ENCODE measurements at places on chromosomes 7 and 10.

DNA sequence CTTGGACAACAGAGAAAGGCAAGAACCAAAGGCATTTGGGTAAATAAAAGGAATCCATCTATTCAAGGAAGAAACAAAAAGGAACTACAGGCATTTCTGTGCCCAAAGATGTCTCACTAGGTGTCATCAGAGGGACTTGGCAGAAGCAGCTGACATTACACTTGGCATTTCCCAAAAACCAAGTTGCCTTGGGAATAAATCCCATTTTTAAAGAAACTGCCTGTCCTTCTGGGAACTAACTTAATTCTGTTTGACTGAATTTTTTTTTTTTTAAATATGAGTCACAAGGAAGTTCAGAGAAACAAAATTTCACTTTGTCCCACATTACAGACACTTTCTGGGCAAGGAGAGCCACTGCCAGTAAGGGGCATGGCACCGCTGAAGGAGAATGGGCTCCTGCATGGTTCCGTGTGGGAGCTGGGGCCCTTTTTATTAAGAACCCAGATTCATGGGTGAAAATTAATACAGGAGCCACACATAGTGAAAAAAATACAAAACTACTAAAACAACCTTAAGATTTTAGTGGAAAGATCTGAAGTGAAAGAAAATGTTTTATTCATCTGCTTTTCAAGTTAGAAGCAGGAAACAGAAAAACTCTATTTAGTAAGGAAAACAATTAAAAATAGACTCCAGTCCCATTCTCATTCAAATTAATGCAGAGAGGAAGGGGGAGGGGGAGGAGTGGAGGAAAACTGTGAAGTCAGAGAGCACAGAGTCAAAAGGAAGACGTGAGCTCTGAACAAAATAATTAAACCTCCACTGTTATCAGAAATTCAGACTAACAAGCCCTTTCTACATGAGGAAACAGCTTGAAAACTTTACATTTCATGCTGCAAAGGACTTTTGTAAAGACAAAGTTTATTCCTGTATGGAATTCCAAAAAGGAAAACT, 118.4 kb upstream of the PDLIM1 start:
- DNase-seq = no peak

DNA sequence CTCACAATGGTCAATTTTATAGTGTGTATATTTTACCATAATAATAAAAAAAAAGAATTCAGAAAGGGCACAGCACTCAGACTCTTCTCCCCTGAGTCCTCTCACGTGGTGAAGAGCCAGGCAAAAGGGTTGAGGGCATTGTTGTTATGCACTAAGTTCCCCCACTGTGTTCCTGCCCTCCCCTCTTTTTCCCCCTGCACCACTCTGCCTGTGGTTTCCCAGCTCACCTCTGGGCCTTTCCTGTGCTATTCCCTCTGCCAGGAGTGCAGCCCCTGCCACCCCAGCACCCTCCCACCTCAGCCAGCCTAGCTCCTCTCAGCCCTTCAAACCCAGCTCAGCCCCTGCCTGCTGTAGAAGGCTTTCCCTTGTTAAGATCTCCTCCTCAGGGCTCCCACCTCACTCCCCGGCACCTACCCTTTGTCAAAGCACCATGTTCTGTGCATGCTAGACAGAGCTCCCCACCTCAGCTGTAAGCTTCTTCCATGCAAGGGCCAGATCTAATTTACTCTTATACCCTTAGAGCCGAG, 108.5 kb downstream of the KCNMA1 start:
- no peak for DNase-seq

GRCh38 chr7:17301471-17302456, 3.3 kb downstream of the AHR start:
- peak; percentile 57 for DNase-seq

DNA sequence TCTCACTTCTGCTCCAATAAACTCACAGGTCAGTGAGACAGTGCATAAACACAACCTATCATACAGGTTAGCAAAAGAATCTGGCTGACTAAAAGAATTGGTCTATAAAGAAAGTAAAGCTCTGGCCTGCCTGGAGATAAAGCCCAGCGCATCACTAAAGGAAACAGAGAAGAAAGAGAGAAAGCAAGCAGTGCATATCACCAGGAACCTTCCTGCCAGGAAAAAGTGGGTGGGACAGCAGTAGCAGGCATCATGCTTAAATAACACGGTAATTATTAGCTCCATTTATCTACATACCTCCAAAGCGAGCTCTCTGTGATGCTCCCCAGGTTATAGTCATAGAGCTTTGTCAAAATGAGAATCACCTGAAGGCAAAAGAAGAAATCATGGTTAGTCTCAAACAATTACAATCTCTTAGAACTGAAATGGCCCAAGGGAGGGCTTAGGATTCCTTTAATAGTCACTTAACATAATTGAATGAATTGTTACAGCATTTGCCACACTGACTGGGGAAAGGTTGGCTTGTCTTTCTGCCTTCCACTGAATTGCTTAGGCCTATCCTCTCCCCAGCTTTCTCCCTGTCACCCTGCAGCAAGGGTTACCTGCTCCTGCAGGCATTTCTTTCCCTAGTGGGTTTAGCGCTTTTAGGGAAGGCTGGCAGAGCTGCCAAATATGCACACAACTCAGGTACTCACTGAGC, 208.1 kb downstream of the SORCS1 start:
- no peak for DNase-seq

- DNase-seq = peak; percentile 21
Observed at GRCh38 chr7:93957767-93958166, 36.2 kb downstream of the GNG11 start.

- DNase-seq = no peak
Observed at GRCh38 chr10:94049911-94050310, 56.2 kb downstream of the PLCE1 start.

DNA sequence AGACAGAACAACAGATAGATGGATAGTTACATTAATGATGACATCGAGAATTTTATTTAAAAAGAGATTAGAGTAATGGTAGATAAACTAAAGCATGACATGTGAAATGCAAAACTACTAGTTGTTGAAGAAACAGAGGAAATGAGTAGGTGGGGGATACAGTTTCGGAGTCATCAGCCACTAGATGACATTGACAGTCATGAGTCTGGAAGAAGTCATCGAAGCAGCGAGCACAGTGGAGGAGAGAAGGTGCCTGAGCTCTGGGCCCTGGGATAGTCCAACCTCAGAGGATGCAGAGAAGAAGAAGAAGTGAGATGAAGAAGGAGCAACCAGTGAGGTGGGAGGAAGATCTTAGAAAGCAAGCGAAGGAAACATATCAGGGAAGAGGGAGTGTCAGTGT, 20.2 kb upstream of the SEC61A2 start:
- DNase-seq = no peak

DNA sequence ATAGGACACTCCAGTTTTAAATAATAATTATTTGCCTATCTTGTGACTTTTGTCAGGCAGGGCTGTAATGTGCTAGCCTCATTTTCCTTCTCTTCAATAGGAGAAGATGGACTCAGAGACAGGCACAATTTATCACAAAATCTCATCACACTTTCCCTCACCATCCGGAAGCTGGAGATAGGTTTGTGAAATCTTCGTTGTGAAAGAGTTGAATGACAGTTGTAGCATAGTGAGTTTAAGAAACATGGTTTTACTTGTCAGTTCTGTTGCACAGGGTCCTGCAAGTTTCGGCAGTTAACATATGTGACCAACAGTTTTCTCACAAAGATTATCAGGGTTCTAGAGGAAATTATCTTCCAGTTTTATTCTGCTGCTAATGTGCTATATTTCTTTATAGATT, 37.7 kb upstream of the MAP3K8 start:
- no peak for DNase-seq

DNA sequence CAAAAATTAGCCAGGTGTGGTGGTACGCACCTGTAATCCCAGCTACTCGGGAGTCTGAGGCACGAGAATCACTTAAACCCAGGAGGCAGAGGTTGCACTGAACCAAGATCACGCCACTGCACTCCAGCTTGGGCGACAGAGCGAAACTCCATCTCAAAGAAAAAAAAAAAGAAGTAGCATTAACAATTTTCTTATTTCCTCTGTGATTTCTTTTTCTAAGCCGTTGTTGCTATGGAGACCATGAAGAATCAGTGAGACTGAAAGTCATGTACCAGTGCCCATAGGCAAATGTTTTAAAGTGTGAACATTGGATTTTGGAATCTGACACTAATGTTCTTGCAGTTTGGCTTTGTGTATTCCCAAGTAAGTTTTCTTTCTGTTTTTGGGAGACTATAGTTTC, 18.4 kb upstream of the MAP3K8 start:
- peak; percentile 52 for DNase-seq

GRCh38 chr7:47304727-47305719, 276.9 kb downstream of the TNS3 start:
- DNase-seq = no peak

DNA sequence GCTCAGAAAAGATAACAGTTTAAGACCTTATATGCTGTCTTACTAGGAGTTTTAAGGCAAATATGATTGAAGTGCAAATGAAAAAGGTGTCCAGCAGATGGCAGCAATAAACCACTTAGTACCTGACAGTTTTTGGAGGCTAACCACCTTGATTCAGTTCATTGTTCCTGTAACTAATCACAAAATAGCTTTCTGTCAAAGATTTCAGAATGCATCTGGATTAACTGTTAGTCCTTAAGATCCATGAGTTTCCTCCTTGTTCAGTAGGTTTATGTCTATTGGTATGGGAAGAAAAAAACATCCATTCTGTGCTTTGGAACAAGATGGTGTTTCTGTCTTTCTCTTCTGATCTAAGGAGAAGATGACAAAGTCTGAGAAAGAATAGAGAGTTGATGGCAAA, 46.6 kb downstream of the CCSER2 start:
- DNase-seq = peak; percentile 69

GRCh38 chr7:20647908-20648776, 32.7 kb downstream of the ABCB5 start:
- DNase-seq = peak; percentile 49

DNA sequence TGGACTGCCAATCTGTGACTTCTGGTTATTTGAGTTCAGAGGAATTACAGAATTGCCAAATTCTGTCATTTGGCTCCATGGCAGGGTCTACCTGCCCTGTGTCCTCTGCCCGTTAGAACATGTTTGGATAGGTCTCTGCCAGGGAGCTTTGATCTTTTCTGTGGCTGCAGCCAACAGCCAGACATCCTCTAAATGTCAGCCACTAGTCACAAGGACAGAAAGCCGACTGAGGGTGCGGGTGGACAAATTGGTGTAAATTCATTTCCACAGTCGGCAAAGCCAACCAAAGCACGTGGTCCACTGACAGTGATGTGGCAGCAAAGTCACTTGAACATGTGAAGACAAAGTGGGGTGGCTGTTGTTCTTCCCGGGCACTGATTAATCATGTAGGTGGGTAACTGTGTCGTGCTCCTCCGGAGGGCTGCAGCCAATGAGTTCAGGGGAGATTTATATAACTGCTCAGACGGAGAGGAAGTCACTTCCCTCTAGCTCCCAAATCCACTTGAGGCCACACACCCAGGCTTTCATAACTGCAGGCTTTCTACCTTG, 26.7 kb upstream of the CAMK1D start:
- no peak for DNase-seq

DNA sequence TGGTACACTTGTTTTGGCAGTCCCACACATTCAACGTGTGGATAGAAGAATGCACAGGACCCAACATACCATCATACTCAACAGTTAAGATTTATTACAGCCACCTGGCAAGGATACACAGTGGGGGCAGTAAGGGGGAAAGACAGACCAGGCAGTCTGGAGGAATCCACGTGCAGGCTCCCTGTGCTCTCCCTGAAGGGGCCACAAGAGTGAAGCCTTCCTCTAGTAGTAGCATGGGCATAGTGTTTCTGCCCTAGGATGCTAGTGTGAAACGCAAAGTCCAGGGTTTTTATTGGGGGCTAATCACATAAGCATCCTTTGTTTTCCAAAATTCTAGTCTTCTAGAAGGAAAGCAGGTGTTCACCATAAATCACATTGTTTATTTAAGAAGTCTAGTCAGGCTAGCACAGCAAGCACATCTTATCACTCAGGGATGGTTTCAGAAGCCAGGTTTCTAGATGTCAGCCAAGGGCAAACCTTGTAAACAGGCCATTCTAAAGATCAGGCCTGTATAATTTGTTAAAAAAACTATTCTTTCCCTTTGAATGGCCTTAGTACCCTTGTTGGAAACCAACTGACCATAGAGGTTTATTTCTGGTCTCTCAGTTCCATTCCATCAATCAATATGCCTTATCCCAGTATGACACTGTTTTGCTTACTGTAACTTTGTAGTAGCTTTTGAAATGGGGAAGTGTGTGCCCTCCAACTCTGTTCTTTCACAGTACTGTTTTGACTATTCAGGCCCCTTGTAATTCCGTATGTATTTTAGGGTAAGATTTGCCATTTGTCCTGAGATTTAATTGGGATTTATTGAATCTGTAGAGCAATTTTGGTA, 12.4 kb upstream of the TFAM start:
- DNase-seq = no peak

DNA sequence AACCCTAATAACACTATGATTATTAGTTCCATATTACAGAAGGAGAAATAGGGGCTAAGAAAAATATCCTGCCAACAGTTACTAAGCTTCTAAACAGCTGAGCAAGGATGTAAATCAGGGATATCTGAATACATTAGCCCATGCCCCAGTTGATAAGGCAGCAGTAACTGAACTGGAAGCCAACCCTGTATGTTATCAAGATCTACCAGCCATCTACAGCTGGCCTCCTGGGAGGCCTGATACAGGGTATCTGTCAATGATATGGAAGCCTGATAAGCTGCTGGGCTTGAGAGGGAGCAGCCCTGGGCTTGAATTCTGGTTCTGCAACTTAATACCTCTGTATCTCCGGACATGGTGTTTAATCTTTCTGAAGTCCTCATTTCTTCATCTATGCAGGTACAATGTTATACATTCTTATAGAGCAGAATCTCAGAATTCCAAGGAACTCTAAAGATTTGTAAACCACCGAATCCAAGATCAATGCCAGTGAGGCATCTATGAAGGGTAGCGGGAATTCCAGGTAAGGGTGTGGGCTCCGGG, 37.9 kb upstream of the AFAP1L2 start:
- no peak for DNase-seq

DNA sequence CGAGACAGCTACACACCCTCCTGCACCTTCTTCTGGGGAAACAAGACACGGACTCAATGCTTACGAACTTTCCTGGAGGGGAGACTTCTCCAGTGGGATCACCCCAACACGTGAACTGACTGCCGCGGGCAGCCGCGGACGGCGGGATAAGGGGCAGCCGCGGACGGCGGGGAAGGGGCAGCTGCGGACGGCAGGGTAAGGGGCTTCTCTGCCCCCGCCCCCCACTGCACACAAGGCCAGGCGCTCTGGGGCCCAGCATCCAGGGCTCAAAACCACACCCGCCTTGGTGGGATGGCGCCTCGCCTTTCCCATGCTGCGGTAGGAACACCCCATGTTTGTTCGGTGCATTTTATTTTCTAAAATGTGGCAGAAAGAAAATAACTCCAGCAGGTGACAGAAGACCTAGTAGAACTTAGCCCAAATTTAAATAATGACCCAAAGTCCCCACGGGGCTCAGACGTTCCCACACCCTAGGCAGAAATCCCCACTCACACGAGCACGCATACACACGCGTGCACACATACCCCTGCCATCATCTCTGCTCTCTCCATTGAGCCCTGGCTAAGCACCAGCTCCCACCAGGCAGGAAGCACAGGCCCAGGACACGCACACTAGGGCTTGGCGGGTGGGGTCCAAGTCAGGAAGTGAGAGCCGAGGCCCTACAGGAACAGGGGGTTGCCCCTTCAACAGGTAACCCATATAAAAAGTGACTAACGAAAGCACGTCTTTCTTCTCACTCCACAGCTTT, 26.6 kb upstream of the GPR146 start:
- DNase-seq = no peak

GRCh38 chr7:1664711-1665548, 5.1 kb upstream of the ELFN1 start:
- peak; percentile 26 for DNase-seq

Measured in GM12865 (cell line).